ENCODE measurements at places on chromosomes 6 and 20.

GRCh38 chr6:156729248-156729647 is 47.9 kb upstream of the ARID1B start:
- no peak for DNase-seq

DNA sequence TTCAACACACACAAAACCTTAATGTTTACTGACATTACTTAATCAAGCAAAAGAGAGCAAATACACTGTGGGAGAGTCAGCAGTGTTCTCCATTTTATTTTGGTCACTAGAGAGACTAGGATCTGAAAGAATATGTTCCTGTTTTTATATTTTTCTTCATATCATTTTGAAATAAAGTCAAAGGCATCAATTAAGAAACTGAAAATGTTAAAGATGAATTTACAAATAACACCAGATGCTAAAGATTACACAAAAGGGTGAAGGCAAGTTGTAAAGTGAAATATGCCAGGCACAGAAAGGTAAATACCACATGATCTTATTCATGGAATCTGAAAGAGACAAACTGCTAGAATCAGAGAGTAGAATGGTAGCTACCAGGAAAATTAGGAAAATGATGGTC is 60.3 kb upstream of the FABP7 start:
- DNase-seq: no peak

DNA sequence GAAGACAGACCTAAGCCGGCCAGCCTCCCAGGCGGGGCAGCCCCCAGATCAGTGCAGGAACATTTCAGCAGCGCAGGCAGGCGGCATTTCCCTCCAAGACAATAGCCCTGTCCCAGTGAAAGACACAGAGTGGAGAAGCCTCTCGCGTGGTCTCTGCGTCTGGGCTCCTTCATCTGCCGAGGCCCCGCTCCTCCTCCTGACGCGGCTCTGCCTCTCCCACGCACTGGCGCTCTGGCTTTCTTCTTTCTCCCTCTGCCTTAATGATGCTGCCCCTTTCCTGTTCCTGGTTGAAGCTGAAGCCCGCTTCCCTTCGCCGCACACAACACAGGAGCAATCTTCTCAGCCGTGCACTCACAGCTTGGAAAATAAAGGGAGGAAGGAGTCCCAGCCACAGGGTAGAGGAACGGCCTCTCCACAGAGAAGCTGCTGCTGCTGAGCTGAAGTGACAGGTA is 347.5 kb downstream of the CDH4 start:
- no peak for DNase-seq

DNA sequence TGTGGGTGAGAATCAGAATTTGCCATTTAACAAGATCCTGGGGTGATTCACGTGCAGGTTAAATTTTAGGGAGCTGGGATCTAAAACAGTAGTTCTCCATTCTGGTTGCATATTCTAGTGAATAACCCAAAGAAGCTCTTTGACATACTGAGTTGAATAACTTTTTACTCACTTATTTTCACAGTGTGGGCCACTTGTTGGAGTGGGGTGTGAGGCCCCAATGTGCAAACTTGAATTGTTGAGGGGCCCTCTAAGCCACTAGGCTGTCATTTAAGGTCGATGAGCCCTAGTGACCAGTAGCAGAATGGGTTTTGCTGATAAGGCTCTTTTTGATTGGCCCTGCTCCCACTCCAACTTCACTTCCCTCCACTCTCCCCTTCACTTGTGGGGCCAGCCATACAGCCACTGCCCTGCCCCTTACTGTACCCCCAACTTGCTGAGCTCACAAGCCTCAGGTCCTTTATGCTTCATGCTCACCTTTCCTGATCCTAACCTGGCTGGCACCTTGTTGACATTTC is 33.6 kb upstream of the RIPOR2 start:
- no peak for DNase-seq

GRCh38 chr6:43488667-43489276 is 11.4 kb downstream of the TJAP1 start:
- no peak for DNase-seq

DNA sequence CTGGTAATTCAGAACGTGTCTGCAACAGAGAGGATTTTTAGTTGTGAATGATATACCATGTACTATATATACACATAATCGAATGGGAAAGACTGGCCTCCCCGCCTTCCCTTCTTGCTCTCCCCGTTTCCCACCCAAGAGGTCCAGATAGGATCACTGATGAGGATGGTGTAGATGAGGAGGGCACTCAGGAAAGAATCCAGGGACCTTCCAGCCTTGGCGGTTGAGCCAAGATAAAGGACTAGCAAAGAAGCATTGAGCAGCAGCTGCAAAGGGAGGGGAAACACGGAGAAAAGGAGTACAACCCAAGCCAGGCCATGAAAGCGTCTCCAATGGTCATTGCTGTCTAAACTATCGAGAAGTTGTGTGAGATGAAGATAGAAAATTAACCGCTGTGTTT is 84.0 kb upstream of the EXOC2 start:
- DNase-seq: no peak

GRCh38 chr20:13276945-13277541 is 56.0 kb downstream of the ISM1 start:
- no peak for DNase-seq

DNA sequence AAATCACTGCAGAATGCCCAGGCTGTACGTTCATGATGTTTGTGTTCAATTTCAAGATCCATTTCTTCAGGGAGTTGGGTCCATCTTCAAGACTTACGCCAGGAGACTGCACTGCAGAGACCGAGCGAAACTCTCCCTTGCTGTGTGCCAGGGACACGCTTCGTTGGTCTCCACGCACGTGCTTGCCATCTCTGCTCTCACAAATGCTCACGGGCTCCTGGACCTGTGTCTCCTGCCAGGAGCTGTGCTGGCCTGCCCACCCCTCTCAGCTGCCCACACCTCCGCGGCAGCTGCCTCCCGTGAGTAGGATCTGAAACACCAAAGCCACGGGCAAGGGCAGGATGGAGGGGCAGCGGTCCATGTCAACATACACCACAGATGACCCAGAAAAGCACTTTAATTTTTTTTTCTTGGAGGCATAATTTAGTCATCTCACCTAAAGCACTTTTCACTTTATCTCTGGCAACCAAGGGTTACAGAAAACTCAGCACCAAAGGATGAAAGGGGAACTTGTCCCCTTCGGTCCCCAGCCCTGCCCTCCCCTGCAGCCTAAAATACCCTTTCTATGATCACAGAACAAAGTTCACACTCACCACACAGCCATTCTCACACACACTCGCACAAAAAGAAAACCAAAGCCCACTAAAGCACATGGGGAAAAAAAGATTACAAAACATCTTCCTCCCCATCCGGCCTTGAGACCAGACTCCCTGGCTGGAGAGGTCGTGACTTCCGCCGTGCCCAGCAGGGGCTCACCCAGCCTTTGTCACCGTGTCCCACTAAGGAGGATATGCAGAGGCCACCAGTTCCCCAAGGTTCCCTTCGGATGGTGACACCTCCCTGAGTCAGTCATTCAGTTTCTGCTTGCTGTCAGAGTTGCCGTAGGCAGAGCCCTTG is 137.9 kb downstream of the AGPAT4 start:
- DNase-seq: peak; percentile 34

DNA sequence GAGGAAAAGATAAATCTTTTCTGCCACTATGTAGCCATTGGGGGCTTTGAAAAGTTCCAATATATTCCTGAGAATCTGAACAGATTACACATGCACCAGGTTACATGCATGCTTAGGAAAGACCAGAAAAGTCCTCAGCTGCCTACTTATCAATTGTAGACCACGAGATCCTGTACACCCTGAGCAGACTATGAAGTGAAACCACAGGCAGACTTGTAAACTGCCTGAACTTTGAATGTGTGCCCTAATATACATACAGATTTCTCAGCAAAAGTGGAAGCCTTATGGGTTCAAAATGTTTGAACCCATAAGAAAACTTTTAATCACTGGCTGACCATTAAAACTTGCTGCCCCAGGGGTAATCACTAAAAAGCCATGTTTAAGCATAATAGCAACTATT is 273.5 kb upstream of the RUNX2 start:
- DNase-seq: no peak

DNA sequence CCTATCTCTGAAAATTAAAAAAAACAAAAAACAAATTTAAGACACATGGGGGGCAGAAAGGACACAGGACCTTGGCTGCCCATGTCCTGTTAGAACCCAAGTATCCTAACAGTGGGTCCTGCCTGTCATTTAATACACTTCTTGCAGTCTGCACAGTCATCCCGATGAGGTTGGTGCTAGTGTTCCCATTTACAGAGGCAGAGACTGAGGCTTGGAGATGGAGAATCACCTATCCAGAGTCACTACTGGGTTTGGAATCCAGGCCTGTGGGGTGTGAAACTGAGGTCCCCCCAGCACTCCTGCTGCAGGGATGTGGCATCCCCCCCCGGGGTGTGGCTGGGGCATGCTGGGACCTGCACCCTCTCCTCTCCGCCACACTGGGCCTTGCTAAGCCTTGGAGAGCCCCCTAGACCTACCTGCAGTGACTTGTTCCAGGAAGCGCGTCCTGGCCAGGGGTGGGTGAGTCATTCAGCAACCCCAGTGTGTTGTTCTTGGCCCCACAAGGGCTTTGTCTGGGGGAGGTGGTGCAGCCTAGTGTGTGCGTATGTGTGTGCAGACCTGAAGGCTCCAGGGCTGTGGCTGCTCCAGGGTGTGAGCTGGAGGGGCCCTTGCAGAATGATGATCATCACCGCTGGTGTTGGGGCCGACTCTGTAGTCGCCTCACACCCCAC is 49.7 kb downstream of the BCAS4 start:
- no peak for DNase-seq

All from CD4-positive, alpha-beta T cell treated with Interleukin-1 beta for 1 hour (primary cell).